ENCODE measurements at places on chromosomes 3 and 15.

GRCh38 chr3:43866529-43867353 lies 176.0 kb downstream of the ABHD5 start:
- DNase-seq = no peak

DNA sequence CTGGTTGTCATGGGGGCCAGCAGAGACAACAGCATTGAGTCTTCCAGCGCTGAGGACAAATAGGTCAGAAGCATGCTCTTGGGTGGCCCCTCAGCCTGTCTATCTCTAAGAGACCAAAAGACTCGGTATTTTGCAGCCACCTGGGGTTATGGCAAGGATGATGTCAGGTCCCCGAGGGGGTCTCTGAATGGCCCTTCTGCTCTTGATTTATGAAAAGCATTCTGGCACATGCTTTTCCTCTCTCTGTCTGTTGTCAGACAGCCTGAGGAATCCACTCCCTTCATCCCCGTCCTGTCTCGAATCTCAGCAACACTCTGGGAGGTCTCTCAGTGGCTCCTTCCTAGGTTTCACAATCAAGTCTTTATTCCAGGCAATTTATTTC lies 156.6 kb upstream of the RGMA start:
- DNase-seq = no peak

GRCh38 chr15:64681424-64682024 lies 93.9 kb downstream of the RBPMS2 start:
- no peak for DNase-seq

- no peak for DNase-seq
Observed at GRCh38 chr3:153349108-153349499, 187.1 kb downstream of the RAP2B start.

DNA sequence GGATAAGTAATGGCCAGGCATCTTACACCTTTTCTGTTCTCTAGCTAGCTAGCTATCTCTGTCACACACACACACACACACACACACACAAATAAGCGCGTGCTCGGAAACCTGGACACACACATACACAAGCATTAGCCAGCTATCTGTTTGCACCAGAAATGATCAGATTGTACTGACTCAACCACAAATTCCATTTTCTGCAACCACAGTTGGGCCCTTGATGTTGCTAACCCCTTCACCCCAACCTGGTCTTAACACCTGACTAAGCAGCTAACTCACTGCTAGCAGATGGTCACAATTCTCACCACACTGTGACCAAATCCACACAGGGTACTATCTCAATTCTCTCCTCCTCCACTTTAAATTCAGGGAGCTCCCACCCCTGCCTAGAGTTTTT lies 183.0 kb upstream of the THBS1 start:
- DNase-seq = peak; percentile 14

DNA sequence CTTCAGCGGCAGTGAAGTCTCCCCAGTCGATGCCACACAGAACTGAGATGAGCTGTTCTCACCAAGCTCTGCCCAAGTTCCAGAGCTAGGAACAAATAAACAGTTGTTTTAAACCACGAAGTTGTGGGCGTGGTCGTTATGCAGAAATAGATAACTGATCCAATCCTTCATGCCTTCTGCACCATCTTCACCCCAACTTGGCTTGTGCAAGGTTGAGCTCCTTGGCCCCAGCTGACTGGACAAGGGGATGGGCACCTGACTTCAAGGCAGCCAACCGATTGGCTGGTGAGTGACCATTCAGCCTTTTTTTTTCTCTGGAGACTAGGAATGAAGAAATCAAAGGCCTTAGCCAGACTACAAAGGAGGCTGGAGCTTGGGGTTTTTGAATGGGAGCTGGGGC lies 23.9 kb downstream of the LINGO1 start:
- no peak for DNase-seq

GRCh38 chr3:66473181-66473580 lies 27.6 kb downstream of the LRIG1 start:
- no peak for DNase-seq

GRCh38 chr3:64440498-64440897 lies 215.2 kb upstream of the PRICKLE2 start:
- no peak for DNase-seq

GRCh38 chr15:41936155-41936554 lies 36.2 kb downstream of the EHD4 start:
- DNase-seq = no peak

- DNase-seq = no peak
Observed at GRCh38 chr3:32274306-32274705, 35.8 kb downstream of the CMTM8 start.

- DNase-seq = no peak
Observed at GRCh38 chr3:118938183-118938961, 96.3 kb downstream of the IGSF11 start.

DNA sequence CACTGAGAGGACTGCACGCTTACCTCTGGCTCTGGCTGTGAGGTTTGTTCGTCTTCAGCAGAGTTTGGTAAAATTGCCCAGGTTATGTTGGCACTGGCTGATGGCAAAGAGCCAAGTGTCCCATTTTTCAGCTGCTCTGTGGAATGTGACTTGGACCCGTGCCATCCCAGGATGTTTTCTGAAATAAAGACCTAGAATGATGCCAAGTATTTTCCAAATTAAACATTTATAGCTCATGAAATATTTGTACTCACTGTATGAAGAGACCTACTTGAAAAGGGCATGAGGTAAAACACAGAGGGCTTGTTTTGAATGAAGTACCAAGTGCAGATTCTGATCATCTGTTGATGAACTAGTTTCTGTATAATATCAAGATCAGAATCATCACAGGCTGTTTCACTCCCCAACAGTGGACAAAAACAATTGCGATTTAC lies 200.5 kb downstream of the STT3B start:
- DNase-seq = no peak

GRCh38 chr3:3082234-3082924 lies 27.8 kb downstream of the IL5RA start:
- DNase-seq = no peak

- peak; percentile 56 for DNase-seq
Observed at GRCh38 chr15:90413411-90414379, 25.7 kb downstream of the IQGAP1 start.

DNA sequence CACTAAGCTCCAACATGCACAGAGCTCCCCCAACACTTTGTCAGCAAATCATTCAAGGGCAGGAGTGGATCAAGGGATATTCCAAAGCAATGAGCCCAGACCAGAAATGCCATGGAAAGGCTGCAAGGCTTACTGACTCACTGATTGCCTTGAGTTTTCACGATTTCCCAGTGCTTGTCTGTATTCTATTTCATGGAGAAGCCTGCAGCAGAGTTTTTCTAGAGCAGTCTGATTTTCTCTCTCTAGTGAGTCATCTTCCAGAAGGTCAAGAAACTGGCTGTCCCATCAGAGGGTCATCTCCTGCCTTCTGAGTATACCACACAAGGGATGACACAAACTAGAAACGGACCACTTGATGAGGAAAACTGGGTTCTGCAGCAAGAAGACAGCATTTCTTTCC lies 16.5 kb downstream of the LMCD1 start:
- DNase-seq = no peak

GRCh38 chr3:52402706-52403270 lies 42.1 kb downstream of the SEMA3G start:
- no peak for DNase-seq

DNA sequence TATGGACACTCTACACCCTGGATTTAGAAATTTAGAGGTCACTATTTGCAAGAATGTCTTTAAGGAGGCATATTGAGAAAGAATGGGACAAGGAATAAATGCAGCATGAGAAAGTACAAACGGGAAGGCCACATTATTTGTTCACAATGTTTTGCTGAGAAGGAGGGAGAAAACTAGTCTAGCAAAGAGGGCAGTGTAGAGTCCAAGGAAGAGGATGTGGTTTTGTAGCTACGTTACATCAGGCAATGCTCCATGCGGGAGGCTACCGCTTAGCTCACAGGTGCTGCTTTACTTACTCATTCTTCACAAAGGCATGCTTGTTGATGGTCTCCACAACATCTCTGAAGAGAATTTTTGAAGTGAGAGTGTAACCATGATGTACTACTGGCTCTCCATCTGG lies 191.1 kb downstream of the PLCH1 start:
- no peak for DNase-seq

DNA sequence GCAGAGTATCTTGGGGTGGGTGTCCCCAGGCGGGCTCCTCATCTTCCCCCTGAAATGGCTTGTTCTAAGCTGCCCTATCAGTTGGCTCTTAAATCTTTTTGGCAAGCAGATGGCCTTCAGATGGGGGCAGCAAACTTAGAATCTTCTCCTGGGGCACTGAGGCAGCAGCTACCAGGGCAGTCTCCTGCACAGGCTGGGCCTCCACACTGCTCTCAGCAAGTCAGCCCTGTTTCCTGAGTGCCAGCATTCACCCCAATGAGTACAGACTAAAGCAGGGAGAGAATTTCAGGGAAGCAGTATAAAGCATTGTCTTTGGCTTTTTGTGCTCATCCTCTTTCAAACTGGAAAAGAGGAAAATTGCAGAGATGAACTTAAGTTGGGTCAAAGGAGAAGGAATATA lies 51.1 kb upstream of the APEH start:
- no peak for DNase-seq

DNA sequence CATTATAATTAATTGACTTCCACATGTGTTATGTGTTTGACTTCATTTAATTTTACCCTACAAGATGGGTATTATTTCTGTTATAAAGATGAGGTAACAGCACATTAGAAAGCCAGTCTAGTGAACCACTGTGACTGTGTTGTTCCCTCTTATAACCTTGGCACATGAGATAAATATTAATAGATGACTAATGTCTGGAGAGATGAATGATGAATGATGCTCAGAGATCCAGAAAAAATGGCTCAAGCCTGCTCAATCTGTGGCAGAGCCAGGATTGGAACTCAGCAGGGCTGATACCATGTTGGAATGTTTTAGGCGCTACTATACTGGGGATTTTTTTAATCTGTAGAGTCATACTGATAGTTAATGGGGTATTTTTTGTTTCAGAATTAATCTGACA lies 118.8 kb upstream of the PTX3 start:
- no peak for DNase-seq

DNA sequence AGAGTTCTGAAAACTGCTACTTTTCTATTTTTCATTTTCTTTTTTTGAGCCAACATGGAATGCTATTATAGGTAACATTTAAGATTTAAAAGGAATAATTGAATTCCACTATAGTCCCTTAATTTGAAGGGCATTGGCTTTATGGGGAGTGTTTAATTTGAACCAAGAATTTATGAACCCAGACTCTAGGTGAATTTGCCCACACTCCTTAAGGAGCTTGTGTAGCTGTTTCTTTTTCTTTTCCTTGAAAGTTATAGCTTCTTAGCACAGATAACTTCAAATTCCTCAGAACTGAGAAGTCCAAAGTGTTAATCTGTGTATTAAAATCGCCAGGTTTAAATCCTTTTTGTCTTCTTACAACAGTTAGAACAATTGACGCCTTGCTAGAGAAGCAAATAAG lies 4.7 kb upstream of the MEIS2 start:
- no peak for DNase-seq

- peak; percentile 98 for DNase-seq
Observed at GRCh38 chr3:15295506-15295905, 36.9 kb downstream of the SH3BP5 start.

DNA sequence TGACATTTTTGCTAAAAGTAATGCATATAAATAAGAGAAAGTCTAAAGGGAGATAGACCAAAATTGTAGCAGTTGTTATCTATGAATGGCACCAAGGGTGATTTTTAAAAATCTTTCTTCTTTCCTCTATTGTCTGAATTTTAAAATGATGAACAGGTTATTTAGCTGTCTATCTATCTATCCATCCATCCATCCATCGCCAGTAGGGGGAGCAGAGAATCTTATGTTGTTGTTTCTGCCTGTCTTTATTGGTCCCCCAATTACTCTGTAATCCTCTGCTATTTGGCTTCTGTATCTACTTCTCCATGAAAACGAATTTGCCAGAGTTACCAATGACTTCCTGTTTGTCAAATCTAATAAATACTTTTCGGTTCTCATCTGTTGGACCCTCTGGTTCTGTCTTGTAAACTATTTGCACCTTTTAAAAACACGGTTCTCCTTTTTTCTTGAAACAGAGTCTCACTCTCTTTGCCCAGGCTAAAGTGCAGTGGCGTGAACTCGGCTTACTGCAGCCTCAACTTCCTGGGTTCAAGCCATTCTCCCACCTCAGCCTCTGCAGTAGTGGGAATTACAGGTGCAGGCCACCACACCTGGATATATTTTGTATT lies 86.0 kb downstream of the ECT2 start:
- DNase-seq = no peak

DNA sequence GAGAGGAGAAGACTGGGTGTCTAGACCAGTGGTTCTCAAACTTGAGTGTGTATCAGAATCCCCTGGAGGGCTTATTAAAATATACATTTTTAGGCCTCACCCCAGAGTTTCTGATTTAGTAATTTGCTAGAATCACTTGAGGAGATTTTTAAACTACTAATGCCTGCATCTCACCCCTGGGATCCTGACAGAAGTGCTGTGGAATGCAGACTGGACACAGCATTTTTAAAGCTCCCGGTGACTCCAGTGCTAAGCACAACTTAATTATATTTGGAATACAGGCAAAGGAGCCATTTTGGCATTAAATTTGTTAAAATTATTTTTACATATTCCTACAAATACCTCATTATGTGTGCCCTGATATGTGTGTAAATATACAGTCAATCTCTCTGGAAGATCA lies 26.7 kb upstream of the COL6A6 start:
- DNase-seq = no peak

GRCh38 chr15:36940219-36940618 lies 160.1 kb downstream of the MEIS2 start:
- DNase-seq = no peak

DNA sequence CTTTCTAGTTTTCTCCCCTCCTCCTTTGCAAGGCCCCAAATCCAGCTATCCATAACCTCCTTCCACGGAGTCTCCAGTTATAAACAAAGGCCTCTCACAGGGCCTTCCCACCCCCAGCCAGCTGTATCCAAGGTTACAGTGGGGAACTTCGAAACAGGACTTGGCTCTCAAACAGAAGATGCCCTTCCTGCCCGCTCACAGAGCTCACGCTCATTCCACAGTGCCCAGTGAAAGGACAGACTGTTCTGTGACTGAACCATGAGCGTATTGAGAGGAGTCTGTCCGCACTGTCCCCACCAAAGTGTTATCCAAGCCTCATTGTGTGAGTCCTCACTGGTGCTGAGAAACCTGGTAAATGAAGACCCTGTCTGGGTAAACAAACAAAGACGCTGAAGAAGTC lies 35.4 kb downstream of the ARHGAP31 start:
- DNase-seq = no peak

DNA sequence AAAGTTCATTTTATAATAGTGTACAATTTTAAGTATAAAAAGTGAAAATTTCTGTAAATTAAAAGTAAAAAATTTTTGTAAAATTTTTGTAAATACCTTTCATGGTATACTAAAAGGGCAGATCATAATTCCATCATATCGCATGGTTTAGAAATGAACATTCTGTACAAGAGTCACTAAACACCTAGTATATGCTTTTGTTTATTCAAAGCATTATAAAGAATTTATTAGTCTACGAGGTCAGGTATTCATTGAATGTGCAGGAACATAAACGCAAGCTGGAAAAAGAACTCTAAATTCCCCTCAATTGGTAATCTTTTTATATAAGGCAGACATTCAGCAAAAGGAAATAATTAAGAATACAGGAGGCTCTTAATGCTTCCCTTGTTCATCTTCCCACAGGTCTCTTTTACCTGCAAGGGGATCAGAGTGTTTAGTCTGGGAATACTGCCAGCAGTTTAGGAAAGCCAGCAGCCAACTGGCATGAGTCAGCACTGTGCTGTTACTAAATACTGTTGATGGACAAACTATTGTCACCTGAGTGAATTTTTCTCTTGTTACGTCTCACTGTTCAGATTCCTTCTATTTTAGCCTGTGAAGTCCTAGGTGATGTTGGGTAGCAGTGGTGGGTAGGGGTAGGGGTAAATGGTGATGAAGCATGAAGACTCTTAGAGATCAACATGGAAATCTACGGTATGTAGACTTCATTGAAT lies 70.1 kb downstream of the UQCC5 start:
- no peak for DNase-seq

GRCh38 chr3:127622772-127623576 lies 6.0 kb upstream of the PODXL2 start:
- DNase-seq = no peak

Data from CD14-positive monocyte (primary cell).